GM12892 (cell line): ENCODE measurements at places on chromosomes 11 and 22.

- no peak for DNase-seq
Observed at GRCh38 chr11:122123263-122123929, 7.4 kb upstream of the BLID start.

GRCh38 chr11:68835328-68835727 is 6.4 kb downstream of the CPT1A start:
- DNase-seq: no peak

DNA sequence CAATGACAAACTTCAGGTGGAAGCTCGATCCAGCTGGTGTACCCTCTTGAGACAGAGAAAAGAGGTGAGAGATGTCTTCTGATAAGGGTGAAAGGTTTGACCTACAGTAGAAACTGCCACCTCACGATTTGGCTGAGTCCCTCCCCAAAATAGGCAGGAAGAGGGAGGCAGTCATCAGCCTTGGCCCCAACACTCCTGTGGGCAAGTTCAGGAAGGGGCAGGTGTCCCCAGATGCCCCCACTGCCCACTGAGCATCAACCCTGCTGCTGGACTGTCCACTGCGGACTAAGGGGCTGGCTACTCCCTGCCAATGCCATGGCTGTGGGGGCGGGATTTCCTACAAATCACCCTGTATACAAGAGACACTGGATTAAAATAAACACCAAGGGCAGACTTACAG is 441.4 kb downstream of the BUD13 start:
- no peak for DNase-seq

DNA sequence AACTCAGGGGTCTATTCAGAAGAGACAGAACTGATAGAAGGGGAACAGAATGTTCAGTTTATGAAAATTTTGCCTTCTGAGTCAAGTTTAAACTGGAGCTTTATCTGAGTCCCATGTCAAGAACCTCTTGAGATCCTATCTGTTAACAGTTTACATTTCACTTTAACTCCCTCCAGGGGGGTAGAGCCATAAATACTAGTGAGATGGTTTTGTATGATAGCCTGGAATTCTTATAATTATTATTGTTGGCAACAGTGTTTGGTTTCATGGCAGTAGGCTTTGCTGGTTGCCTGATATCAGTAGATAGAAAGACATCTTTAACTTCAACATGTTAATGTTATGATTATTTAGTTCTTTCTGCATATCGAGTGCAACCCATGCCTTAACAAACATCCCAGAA is 498.5 kb downstream of the INSC start:
- DNase-seq: no peak

DNA sequence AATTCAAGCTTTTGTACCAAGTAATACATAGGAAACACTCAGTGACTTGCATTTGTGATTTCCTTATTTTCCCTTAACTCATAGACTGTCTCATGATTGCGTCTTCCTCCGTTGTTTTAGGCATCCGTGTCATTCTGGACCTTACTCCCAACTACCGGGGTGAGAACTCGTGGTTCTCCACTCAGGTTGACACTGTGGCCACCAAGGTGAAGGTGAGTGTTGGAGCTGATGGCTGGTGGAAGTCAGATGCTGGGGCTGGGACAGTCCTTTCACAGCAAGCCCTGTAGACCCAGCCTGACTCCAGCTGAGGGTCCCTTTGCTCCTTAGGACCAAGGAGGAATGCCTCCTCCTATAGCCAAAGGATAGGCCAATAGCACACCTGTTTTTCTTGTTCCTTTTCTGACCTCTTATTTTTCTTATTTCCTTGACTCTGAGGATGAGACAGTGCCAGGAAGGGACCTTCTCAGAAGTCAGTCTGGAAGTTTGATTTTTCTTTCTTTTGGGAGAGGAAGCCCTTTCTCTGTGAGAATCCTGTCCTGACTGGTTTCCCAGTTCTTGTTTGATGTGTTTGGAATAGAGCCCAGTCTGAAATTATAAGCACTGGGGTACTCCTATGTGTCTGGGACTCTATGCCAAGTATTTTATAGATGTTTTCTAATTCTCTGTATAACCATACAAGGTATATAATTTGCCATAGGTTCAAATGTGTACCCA is 2.2 kb downstream of the SLC3A2 start:
- no peak for DNase-seq

GRCh38 chr11:32855601-32856000 is 25.9 kb downstream of the PRRG4 start:
- DNase-seq: no peak

GRCh38 chr11:115179636-115180035 is 324.6 kb downstream of the CADM1 start:
- no peak for DNase-seq
